Progenitor cell of endocrine pancreas (in vitro differentiated cells): ENCODE measurements at places on chromosomes 2 and 18. TPM values are rescaled to one million over a fixed set of nuclear protein-coding genes. Genes with fewer than 3 reads are reported as not detected.

GRCh38 chr2:27798486-27798885 lies 27.0 kb downstream of the MRPL33 start:
- H3K36me3 ChIP-seq = peaks cover 1% of the 10 kb centered on the region
- DNase-seq = no peak
- H3K27me3 ChIP-seq = no peaks in the 10 kb centered on the region
- H3K27ac ChIP-seq = peak overlapping the region; percentile 5
- no peak overlapping the region for H3K4me3 ChIP-seq
- peaks cover 1% of the 10 kb centered on the region for H3K4me1 ChIP-seq

DNA sequence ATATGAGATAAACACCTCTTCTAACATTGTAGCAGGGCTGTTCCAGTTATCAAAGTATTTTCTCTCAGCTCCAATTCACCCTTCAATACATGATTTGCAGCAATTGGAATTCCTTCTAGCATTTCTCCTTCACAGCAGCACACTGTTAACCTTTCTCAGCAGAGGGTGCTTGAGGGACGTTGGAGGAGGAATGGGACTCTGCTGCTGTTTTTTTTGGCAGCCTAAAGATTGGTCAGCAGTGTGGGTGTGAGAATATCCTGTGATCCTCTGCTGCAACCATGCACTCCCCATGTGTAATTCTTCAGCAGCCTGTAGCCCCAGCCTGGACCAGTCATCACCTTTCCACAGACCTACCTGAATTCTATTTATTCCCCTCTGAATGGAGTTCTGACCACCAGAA lies 1708.9 kb upstream of the CELF4 start:
- no peaks in the 10 kb centered on the region for H3K27me3 ChIP-seq
- no peaks in the 10 kb centered on the region for H3K36me3 ChIP-seq
- no peaks in the 10 kb centered on the region for H3K4me1 ChIP-seq
- no peak for DNase-seq
- no peak overlapping the region for H3K27ac ChIP-seq

DNA sequence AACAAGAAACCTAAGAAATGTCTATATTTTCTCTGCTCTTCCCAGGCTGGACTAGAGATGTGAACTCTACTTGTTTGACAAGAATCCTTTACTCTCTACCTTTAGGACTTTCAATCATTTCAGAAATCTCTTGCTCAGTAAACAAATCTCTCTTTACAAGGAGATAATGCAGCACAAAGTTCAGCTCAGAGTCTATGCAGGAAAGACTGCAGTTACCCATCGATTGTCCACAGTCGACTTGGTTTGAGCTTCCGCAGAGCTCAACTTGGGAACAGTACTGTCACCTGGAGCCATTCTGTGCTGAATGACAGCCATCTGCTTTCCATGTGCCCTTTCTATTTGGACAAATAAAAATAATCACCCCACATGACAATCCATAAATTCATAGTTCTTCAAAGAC lies 259.7 kb upstream of the STON1 start:
- no peak overlapping the region for H3K4me3 ChIP-seq
- H3K27me3 ChIP-seq = no peaks in the 10 kb centered on the region
- no peak overlapping the region for H3K27ac ChIP-seq
- DNase-seq = no peak

- no peak overlapping the region for H3K4me3 ChIP-seq
- no peak for DNase-seq
- H3K27ac ChIP-seq = no peak overlapping the region
- no peaks in the 10 kb centered on the region for H3K36me3 ChIP-seq
These were observed 91.4 kb downstream of the TRIB2 start for GRCh38 chr2:12807907-12808810.

GRCh38 chr2:383888-384287 lies 96.0 kb upstream of the ALKAL2 start:
- H3K27ac ChIP-seq = no peak overlapping the region
- no peak for DNase-seq
- peaks cover 2% of the 10 kb centered on the region for H3K4me1 ChIP-seq
- H3K27me3 ChIP-seq = peaks cover 10% of the 10 kb centered on the region

GRCh38 chr18:28267878-28268625 lies 91.1 kb upstream of the CDH2 start:
- no peaks in the 10 kb centered on the region for H3K4me1 ChIP-seq
- no peaks in the 10 kb centered on the region for H3K36me3 ChIP-seq
- no peak overlapping the region for H3K27ac ChIP-seq
- H3K27me3 ChIP-seq = no peaks in the 10 kb centered on the region
- no peak overlapping the region for H3K4me3 ChIP-seq

KIF1A gene
- 132 and 140 TPM in 2 replicates for total RNA-seq
